Brain pericyte (primary cell): ENCODE measurements at places on chromosomes 1 and 21.

DNA sequence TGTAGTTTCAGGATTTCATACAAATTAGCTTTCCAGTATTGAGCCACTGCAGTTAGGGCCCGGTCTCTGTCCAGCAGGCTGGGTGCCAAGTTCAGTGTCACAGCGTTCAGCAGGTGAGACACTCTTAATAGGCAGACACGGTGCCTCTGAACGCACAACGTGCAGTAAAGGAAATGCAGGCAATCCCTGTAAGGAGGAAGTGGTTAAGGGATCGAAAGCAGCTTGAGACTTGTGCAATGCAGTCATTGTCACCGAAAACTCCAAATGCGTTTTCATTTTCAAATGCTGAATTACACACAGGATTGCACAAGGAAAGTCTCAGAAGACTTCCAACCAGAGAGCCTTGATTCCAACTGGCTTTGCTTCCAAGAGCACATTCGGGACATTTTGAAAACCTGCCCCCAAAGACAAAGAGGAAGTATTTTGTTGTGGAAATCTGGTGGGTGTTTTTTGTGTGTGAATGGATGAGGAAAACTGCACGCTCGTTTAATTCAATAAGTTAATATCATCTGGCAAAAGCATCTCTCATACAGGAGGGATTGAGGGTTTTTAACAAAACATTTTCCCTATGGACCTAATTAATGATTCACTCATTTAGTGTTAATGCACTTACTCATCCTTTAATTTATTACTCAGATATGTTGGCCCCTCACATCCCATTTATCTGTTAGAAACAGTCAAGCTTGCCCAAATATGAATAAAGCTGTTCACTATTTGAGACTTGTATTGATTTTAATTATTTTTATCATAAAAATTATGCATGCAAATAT, 61.6 kb downstream of the PTGS2 start:
- no peak for DNase-seq

- no peak for DNase-seq
Measured at GRCh38 chr1:211829343-211830054, 1.1 kb downstream of the LPGAT1 start.

DNA sequence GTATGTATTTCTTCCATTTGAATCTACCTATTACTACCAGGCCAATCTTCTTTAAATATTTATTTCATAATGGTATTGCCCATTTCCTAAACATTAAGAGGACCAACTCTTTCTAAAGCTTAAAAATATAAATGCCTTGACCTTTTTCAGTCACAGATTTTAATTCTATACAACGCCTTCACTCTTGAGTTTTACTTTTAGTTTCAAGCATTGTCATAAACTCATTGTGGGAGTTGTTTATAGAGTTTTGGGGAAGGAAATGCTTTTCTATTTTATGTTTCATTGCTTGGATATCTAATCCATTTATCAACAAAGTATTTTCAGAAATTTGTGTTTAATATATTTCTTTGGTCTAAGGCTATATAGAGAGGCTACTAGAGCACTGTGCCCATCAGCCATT, 155.8 kb downstream of the DPYD start:
- DNase-seq: no peak

DNA sequence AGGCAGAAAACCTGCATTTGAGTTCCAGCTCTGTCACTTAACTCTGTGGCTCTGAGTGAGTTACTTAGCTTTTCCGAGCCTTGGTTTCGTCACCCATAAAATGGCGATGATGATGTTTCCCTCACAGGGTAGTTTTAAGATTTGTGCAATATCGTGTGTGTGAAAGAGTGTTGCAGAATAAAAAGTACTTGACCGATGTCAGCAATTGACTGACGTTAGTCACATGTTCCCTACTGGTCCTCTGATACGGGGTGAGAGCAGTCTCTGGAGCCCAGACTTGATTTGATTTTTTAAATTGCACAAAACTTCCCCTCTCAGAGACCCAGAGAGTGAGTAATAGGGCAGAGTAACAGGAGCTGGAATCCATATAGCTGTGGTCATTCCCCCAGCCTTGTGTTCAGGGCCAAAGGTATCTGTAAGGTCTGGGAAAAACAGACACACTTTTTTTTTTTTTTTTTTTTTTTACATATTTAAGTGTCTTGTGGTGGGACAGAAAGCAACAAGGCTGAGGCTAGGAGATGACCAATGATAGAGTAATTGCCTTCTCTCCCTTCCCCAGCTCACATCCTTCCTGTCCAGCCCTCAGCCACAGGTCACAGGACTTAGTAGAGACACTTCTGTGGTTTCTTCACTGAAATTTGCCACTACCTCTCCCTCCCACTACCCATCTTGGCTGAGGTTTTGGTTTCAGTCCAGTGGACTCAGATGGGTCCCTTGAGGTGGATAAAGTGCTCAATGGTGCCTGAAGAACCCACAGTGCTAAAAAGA, 2.0 kb downstream of the FCER1G start:
- DNase-seq: no peak

DNA sequence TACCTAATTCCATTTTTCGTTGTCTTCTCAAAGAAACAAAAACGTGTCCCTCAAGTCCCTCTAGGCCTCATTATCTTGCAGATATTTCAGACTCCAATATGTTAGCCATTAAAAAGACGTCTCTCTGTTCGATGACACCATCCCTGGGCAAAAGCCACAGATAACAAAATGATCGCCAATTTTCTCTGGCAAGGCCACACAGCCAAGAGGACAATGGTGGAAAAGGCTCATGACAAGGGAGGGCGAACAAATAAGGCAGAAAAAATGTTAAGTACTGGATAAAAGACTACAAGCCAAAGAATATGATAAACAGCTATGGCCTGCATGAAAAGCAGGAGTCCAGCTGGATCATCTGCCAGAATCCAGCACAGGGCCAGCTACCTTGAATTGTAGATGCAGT, 82.9 kb downstream of the TBX15 start:
- DNase-seq: no peak

DNA sequence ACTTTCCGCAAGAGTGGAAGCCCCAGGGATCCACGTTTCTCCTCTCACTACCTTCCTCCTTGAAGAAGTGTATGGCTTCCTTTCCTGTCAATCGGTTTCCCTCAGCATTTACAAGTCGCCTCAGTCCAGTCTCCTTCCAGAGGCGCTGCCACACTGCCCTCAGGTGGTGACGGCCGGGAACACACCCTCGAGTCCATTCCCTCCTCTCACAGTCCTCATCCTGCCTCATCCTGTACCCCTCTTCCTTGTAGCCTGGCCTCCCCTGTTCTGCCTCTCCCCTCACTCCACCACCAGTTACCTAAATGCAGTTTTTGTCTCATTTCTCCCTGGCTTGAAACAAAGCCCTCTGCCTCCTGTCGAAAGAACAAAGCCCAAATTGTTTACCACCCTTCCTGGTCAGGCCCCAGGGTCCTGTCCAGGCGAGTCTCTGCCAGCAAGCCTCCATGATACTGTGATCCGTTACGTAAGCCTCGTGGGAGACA, 23.2 kb upstream of the LSM10 start:
- peak; percentile 60 for DNase-seq

GRCh38 chr1:51728611-51729155, 111.8 kb downstream of the OSBPL9 start:
- DNase-seq: no peak

DNA sequence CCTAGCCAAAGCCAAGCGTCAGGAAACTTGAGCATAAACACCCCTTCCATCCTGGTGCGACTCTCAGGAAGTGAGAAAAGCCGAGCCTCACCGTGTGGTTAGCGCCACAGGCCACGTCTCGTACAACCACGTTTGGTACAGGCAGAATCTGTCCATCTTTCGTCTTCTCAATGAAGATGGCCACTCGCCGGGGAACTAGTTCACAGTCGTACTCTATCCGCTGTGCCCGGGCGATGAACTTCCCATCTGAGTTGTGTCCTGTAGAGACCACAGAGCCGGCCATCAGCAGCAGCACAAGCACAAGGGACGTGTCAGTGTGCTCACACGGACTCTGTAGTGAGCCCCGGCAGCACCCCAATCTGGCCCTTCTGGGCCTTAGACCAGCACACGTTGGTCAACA, 23.1 kb downstream of the RCC2 start:
- DNase-seq: no peak

DNA sequence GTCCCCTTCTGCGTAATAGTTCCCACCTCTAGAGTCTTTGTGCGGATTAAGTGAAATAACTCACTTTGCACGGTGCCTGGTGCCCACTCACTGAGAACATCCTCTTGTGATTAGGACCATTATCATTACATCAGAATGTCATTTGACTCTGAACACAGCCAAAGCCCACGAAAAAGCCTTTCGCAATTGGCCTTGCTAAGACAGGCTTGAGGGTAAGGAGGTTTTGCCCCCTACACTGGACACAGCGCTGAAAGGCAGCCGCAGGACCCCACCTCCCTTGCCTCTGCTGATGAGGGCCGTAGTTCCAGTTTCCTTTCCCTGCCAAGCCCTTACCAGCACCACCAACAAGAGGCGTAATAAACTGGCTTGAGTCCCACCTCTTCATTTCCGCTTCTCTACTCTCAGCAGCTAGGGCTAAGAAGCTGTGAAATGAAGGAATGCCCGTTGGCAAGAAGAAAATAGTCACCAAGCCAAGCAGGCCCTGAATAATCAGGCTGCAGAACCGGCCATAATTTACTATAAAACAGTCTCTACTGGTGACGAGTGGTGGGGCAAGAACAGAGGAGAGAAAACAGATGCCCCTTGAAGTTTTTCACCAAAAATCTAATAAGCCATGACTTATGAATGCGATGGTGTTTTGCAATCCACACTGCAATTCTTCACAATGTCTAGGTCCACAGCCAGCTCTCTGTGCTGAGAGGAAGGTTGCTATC, 53.1 kb downstream of the SH3GLB1 start:
- DNase-seq: no peak

DNA sequence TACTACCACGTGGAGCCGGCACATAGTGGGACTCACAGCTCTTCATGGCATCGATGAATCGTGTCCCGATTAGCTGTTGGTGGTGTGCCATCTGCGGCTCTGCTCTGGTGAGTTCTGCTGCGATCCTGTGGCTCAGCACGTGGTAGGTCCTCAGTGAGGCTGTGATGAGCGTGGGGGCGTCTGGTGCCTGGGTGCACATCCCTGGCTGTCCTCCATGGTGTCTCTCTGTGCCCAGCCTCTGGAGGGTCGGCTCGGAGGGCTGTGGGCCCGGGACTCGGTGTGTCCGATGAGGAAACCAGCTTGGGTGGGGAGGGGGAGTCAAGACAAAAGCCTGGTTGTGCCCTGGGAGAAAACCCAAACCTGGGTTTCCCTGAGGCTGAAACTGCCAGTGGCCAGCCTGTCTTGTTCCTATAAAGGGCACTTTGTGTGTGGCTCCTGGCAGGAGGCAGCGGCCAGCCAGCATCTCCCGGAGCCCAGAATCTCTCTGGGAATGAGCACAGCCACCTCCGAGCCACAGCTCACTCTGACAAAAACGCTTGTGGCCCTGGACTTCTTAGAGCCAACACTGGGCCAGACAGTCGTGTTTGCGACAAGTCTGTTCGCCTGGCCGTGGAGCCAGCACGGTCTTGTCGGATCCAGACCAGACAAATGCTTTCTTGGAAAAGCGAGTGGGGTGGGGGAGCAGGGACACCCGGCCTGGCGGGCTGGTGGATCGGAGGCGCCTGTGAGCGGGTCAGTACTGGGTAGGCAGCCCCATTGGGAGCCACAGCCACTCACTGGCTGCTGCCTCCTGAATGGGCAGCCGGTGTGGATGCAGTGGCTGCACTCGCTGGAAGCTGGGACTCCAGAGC, 31.8 kb downstream of the SPSB1 start:
- DNase-seq: no peak

- DNase-seq: no peak
Measured at GRCh38 chr1:116571215-116571919, 541 bp upstream of the CD58 start.

- no peak for DNase-seq
Measured at GRCh38 chr1:47843781-47844557, 153.2 kb downstream of the TRABD2B start.

DNA sequence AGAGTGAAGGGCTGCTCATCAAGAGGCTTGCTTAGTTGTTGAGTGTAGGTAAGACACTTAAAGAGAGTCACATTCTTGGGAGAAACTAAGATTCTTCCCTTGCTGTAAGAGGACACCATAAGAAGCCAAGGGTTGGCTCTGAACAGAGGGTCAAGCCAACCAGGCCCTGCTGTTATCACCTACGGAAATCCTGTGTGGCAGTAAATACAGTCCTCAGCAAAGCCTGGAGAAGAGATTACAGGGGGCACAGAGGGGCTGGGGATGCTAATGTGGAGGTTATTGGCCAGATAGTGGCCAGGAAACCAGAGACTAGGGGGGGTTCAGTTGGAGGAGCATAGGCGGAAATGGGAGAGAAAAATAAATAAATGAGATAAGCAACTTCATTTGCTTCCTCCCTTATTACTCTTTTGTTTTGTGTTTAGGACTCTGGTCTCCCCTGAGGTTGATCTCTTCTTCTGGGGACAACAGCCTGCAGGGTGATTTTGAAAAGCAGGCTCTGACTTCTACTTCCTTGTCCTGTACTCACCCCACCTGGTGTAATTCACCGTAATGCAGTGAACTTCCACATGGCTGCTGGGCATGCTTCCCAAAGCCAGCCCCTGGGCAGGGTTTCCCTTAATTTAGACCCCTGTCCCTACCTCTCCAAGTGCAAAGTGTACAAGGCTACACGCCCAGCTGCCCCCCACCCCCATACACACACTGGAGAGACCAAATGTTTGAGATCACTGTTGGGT, 40.9 kb downstream of the MTARC1 start:
- no peak for DNase-seq

- DNase-seq: no peak
Measured at GRCh38 chr1:9494936-9495758, 44.1 kb upstream of the SLC25A33 start.

- DNase-seq: no peak
Measured at GRCh38 chr1:6523566-6523965, 30.7 kb downstream of the NOL9 start.

GRCh38 chr1:110713221-110713620, 38.5 kb upstream of the KCNA3 start:
- no peak for DNase-seq

GRCh38 chr1:117708323-117709248, 102.7 kb downstream of the TENT5C start:
- DNase-seq: no peak

DNA sequence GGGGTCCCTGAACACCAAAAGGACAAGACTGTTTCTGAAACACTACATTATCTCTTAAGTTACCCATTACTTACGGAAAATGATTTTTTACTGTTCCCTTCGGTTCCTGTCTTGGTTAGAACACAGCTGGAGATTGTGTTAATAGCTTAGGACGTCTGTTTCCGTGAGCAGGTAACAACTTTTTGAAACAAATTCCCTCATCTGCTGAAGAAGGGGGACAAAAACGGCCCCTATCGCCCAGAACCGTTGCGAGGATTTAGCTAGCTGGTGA, 67.8 kb downstream of the SLC35A3 start:
- no peak for DNase-seq

DNA sequence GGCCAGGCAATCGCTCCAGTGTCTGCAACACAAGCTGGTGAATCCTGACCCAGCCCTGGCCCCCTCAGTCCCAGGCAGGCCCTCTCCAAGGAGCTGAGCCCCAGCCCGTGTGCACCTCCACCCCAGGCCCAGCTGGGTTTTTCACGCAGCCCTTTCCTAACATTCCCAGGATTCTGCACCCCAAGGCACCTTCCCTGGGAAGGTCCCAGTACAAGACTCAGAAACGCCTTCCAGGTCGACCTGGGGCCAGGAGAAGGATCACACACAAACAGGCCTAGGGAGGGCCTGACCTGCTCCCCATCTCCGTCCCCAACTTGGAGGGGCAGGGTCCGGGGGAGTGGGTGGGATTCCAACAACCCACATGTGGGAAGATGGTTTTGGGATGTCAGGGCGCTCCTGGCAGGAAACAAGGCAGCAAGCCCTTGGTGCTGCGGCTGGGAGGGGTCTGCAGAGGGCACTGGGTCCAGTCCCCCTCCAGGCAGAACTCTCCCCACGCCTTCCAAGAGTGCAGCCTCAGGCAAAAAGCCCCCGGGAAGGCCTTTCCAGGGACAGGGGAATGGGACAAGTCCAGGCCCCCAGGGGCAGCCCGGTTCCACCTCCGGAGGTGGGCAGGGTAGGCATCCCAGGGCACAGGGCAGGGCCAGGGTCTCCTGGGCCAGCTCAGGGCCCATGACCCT, 58.3 kb downstream of the KCNAB2 start:
- DNase-seq: no peak
